ENCODE measurements at places on chromosomes 16 and 17.

- DNase-seq, result no peak
These were observed at the start of gene VTN for GRCh38 chr17:28370035-28370743. TSS of gene VTN (minus strand) at chr17:28370307. CDS start at chr17:28370203, 104 bp downstream.

- no peak for DNase-seq
These were observed 79.5 kb downstream of the RTN4RL1 start for GRCh38 chr17:1945621-1946020.

GRCh38 chr16:51109173-51109572 lies 41.9 kb downstream of the SALL1 start:
- no peak for DNase-seq

GRCh38 chr16:84853534-84853933 lies 33.7 kb downstream of the CRISPLD2 start:
- no peak for DNase-seq
